RPMI8226 (cell line): ENCODE measurements at places on chromosomes 2 and 18.

- DNase-seq: no peak
These were observed 89.4 kb upstream of the TAF1B start for GRCh38 chr2:9753665-9754531.

DNA sequence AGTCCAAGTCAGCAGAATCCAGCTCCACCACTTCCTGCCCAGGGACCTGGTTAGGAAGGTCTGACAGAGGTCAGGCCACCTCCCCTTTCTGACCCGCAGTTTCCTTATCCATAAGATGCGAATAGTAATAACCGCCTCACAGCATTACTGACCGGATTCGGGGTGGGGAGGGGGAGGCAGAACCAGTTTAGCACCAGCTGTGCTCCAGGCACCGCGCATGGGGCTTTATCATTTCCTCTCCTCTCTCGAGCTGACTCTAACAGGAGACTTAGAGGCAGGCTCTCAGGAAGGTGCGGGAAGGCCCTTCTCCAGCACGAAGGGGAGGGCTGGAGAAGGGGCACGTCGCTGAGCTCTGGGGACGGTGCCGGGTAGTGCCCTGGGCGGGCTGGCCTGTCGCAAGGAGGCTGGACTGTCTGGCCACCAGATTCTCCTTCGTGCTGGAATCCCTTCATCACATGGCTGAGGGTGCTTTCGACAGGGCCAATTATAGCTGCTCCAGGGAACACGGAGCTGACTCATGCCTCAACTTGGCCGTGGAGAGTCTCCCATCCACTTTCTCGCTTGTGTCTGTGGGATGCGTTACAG, 5.7 kb downstream of the EHD3 start:
- DNase-seq: no peak

- no peak for DNase-seq
These were observed at the start of gene ADCYAP1 for GRCh38 chr18:904218-905090. TSS of gene ADCYAP1 (plus strand) at chr18:904871. CDS start at chr18:905387, 516 bp downstream.

DNA sequence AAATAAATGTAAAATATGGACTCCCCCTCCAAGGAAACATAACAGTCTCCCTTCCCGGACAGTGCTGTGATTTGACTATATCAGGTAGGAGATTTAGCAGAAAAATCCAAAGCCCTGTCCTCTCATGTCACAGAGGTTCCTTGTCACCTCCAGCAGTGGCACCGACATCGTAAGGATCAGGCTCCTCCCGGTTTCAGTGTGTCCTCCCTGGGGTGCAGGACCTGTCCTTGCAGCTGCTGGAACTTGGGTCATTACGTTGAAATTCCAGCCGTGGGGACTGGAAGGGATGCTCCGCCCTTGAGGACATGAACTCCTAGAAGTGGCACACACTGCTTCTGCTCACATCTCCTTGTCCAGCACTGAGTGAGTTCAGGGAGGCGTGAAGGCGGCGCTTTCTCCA, 101.1 kb upstream of the ODC1 start:
- DNase-seq: no peak

DNA sequence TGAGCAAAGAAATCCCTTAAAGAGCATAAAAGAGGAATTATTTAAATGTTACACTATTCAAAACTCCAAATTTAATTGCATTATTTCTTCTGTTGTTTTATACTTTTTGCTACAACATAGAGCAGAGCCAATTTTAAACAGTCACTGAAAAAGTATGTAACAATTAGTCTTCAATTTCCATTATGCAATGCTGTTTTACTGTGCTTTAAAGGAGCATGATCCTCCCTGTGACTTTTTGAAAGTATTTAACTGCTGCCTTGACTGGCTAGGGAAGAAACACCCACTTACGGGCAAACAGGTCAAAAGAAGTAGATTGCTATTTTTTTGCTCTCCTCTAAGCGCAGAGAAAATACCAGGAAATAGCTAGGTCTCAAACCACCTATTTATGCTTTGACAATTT, 217.4 kb upstream of the GCFC2 start:
- no peak for DNase-seq

- DNase-seq: no peak
These were observed 63.7 kb downstream of the MARCHF4 start for GRCh38 chr2:216308576-216308975.

- DNase-seq: no peak
These were observed 435.6 kb upstream of the GYPC start for GRCh38 chr2:126220331-126220730.

DNA sequence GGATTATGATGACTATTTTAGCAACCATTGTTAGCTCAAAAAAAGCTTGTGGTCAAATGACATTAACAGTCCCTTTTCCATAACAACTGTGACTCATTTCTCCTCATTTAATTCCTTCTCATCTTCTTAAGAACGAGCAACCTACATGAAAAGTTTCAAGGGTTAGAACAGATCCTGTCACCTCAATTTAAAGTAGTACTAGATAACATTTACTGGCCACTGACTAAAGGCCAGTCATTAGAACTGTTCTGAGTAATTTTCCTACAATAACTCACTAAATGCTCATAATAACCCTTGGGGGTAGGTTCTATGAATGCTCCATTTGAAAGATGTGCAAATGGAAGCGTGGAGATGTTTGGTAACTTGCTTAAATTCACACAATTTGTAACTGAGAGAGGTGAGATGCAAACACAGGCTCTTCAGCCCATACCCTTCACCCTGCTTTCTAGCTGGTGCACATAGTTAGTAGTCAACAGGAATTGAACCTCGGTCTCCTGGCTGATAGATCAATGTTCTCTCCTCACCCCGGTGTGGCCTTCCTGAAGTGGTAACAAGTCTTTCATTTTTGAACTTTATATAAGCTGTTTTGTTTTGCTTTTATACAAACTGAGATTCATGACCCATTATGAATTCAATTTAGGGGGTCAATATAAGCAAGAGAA, 212.5 kb downstream of the SETBP1 start:
- DNase-seq: no peak

DNA sequence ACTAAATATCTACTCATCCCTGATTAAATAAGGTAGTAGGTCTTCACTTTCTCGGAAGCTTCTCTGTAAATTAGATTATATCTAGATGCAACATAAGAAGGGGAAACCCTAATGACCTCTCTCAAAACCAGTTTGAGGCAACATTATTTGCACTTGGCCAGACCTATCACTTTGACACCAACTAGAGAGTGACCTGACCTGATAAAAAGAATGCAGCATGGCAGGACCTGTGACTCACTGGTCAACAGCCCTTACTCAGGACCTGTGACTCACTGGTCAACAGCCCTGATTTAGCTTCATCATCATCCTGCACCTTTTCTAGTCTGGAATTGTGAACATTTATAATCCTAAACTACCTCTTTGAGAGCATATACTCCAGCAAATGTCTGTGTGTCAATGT, 1957.7 kb upstream of the CELF4 start:
- DNase-seq: no peak

GRCh38 chr18:58095655-58096054, 51.6 kb downstream of the NEDD4L start:
- no peak for DNase-seq

DNA sequence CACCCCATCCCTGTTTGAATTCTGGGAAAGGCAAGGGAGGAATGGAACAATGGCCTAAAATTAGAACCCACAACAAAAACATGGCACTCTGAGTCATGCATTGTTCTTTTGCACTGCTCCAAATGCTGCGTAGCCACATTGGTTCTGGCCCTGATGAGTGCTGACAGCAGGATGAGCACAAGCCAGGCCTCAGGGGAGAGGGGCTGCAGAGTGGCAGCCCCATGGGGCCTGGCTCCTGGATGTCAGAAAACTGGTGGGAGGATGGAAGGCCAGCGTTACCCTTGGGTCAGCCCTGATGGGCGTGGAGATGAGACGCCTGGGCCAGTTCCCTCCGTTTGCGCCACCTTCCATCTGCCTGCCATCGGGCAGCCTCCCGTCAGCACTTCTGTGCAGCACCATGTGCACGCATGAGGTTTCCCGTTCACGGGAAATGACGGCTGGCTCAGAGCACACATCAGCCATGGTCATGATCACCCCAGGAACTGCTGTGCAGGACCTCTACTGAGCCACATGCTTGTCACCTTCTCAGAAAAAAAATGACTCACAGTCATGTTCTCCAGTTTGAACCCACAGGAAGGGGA, 65.6 kb downstream of the CYP26B1 start:
- no peak for DNase-seq

GRCh38 chr2:215881582-215881981, 131.8 kb downstream of the MREG start:
- no peak for DNase-seq

DNA sequence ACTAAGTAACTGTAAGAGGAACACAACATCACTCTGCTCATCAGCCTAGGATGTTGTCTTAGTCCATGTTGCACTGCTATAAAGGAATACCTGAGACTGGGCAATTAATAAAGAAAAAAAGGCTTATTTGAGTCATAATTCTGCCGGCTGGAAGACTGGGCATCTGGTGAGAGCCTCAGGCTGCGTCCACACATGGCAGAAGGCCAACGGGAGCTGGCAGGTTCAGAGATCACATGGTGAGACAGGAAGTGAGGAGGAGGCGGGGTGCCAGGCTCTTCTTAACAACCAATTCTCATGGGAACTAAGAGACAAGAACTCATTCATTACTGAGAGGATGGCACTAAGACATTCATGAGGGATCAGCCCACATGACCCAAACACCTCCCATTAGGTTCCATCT, 46.8 kb downstream of the EPG5 start:
- peak; percentile 79 for DNase-seq

DNA sequence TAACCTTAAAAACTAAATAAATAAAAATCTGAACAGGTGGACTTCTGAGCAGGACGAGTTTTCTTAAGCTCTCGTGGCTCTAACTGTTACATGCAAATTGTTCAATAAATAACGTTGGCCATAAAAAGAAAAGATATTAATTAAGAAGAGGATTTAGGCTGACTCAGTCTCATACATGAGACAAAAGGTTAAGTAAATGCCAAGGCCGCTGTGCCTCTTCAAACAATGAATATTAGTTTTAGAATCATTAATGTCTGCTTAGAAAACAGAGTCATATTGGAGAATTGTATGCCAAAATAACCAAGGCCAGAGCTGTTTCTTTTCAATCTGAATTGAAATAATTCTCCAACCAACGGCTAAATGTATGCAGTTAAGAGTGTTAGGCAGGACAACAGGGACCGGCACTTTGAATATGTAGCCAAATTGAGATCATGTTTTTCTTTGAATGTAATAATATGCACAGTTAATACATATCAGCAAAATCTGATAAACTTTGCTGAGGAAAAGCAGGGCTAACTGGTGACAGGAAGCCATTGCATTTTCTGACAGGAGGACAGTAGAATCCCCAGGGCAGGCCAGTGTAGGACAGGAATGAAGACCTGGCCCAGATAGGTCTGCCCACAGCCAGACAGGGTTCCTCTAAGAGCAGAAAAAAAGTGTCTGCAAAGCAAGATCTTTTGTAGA, 1041.4 kb upstream of the FANCL start:
- DNase-seq: no peak
